ENCODE measurements at places on chromosomes 16 and 17.

DNA sequence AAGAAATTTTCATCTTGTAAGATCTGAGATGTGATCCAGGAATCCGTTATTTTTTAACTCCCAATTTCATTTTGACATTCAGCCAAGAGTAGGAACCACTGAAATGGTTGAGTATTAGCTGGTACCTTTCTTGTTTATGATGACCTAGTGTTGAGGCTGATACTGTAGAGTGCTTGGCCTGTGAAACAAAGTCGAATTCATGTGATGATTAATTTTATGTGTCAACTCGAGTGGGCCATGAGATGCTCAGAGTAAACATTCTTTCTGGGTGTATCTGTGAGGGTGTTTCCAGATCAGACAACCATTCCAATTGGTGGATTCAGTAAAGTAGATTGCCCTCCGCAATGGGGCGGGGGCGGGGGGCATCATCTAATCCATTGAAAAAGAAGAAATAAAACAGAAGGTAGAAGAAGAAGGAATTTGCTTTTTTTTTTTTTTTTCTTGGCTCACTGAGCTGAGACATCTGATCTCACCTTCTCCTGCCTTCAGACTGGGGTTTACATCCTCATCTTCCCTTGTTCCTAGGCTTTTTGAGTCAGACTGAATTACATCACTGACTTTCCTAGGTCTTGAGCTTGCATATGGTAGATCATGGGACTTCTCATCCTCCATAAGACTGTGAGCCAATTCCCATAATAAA is 264.6 kb upstream of the KCNJ16 start:
- peak; percentile 79 for DNase-seq

- DNase-seq, result no peak
These were observed 28.6 kb downstream of the NPTX1 start for GRCh38 chr17:80447790-80448189.

DNA sequence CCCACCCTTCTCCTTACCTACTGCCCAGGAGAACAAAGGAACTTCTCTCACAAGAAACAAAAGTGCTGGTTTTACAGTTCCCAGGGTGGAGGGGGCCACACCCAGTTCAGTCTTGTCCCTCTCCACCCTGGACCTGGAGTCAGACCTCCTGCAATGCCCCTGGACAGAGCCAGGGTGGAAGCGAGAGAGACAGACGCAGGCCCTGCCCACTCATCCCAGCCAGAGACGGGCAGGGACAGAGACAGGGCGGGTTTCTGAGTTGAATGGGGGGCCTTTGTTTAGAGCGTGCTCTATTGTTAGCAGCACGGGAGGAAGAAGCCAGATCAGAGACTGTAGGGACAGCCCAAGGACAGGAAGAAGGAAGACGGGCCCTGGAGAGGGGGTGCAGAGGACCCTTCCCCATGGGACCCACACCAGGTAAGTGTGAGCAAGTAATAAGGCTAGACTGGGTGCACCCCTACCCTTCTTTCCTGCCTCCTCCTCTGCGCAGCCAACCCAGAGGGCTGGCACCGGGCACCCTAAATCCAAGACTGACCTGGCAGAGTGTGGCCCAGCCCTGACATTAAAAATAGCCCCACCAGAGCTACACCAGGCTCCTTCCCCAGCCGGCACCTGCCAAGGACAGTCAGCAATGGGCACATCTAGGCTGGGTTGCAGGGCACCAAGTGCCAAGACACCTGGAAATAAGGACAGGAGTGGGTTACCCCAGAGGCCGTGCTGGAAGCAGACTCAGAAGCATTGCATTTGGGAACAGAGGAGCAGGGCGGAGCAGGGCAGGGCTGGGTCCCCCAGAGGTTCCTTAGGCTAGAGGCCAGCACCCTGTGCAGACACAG is 10.9 kb downstream of the JUP start:
- DNase-seq, result no peak

DNA sequence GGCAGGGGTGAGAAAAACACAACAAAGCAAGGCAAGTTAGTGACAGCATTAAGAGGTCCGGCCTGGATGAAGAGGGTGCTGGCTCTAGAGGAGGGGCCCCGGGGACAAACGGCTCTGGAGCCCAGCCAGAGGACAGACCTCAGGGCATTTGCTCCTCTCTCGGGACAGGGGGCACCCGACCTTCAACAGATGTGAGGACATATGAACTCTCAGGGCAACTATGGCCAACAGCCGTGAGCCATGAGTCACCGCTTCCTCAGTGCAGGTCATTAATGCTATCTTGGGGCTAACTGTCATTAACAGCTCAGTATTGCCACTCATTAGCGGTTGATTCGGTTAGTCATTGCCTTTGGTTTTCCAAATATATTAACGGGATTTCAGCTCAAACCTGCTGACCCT is 9.7 kb upstream of the ARL5C start:
- no peak for DNase-seq

GRCh38 chr17:27946513-27946912 is 53.3 kb upstream of the LYRM9 start:
- no peak for DNase-seq

DNA sequence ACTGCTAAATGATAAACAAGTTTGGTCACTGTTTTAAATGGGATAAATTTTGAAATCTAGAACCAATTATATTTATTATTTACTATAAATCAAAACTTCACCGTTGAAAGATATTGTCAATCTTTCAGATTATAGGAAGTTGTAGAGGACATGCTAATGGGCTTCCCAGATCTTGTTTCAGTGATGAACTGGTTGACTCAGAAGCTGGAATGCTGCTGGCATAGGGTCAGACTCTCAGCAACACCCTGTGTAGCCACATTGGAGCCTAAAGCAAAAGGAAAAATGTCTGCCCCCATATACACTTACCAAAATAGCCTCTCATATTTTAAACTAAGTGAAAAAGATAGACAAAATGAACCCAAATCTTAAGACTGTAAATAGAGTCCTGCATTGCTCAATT is 916.9 kb upstream of the SOX9 start:
- no peak for DNase-seq

DNA sequence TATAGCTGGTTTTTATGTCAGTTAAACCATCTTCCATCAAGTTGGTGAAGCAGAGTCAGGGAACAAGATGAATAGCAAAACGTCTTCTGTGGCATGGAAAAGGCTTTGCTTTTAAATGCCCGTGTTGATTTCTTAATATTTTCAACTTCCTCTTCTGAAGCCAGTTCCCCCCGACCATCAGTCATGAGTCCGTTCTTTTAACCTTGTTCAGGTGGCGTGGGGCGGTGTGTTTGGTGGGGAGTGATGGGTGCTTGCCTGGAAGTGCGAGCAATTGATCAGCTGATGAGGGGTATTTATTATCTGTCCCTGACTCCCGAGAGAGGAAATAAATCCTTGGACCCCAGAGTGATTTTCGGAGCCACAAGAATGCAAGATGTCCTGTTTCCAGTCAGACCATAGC is 147.1 kb downstream of the WWOX start:
- DNase-seq, result no peak

- no peak for DNase-seq
These were observed 9.7 kb downstream of the GAA start for GRCh38 chr17:80110927-80111701.

GRCh38 chr16:54203384-54203783 is 83.2 kb downstream of the IRX3 start:
- no peak for DNase-seq

DNA sequence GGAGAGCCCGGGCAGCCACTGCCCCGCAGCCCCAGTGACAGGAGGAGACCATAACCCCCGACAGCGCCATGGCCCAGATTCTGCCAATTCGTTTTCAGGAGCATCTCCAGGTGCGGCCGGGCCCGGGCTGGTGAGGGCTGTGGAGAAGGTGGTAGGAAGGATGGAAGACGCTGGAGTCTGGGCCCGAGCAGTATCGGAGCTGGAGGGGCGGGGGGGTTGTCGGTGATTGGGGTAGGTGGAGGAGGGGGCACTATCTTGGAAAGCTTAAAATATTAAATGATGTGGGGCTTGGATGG is 317 bp downstream of the CLTC start:
- DNase-seq, result no peak

DNA sequence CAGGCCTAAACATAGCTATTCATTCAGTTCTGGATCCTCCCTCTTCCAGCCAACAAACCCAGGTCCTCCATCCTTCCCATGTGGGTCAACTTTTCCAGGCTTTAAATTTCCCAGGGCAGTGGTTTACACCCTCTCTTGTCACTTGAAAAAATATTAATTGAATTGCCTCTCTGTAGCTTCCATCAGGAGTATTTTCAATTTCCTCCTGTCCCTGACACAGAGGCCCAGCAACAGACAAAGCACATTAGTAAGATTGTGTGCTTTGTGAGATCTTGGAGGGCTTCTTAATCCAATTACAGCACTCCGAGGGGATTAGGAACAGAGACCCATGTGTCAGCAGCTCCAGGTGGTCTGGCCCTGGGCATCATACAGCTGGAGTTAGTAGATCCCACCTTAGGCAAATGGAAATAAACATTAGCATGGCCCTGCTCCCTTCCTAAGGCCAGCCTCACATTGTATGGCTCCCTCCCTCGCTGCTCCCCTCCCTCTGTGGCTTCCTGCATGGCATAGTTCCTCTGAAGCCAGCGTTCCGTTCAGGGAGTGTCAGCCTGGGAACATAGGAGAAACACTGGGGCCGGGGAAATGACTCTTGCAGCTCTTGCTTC is 132.7 kb upstream of the HSBP1 start:
- no peak for DNase-seq

Data from RCC 7860 (cell line).